ENCODE measurements at places on chromosomes 6 and 20. TPM values are rescaled to one million over a fixed set of nuclear protein-coding genes. Genes with fewer than 3 reads are reported as not detected.

NRSN1 gene
- total RNA-seq: not detected

PLTP gene
- total RNA-seq: 9.7 TPM

SUN5 gene
- total RNA-seq: not detected

SMLR1 gene
- 0.08 TPM for total RNA-seq

MLN gene
- total RNA-seq: not detected

TREM2 gene
- total RNA-seq: not detected

MCHR2 gene
- not detected for total RNA-seq

FERMT1 gene
- total RNA-seq: 0.74 TPM

BMP2 gene
- total RNA-seq: 1.4 TPM

BEND6 gene
- total RNA-seq: 1.5 TPM

FAM209B gene
- total RNA-seq: 0.44 TPM

PEDS1 gene
- 15.4 TPM for total RNA-seq

TMEM217 gene
- total RNA-seq: 1.9 TPM

GLP1R gene
- 0.05 TPM for total RNA-seq

C20orf173 gene
- not detected for total RNA-seq

PRDM13 gene
- not detected for total RNA-seq

ORC3 gene
- total RNA-seq: 28.4 TPM

APOBEC2 gene
- total RNA-seq: not detected

ENPP1 gene
- 0.16 TPM for total RNA-seq

ZNF451 gene
- total RNA-seq: 38.0 TPM

MATN4 gene
- total RNA-seq: not detected

TSPO2 gene
- not detected for total RNA-seq

CGA gene
- total RNA-seq: not detected

GATA5 gene
- total RNA-seq: not detected

HLA-DPA1 gene
- 707 TPM for total RNA-seq

CEP162 gene
- 4.3 TPM for total RNA-seq

HACE1 gene
- total RNA-seq: 6.0 TPM

PNLDC1 gene
- not detected for total RNA-seq

ZBTB46 gene
- total RNA-seq: 0.92 TPM

ZNF311 gene
- total RNA-seq: not detected

FGD2 gene
- total RNA-seq: 63.6 TPM

HLA-DRB5 gene
- 84.0 TPM for total RNA-seq

RCAN2 gene
- not detected for total RNA-seq

MAP3K5 gene
- 31.6 TPM for total RNA-seq

BMP6 gene
- total RNA-seq: not detected

HUS1B gene
- 0.45 TPM for total RNA-seq

BMP7 gene
- total RNA-seq: 0.05 TPM

Data from GM12878 (cell line).